Ovary (tissue), 10 donors: ENCODE measurements at places on chromosomes 2 and 18. TPM values are rescaled to one million over a fixed set of nuclear protein-coding genes. Genes with fewer than 3 reads are reported as not detected.

DNA sequence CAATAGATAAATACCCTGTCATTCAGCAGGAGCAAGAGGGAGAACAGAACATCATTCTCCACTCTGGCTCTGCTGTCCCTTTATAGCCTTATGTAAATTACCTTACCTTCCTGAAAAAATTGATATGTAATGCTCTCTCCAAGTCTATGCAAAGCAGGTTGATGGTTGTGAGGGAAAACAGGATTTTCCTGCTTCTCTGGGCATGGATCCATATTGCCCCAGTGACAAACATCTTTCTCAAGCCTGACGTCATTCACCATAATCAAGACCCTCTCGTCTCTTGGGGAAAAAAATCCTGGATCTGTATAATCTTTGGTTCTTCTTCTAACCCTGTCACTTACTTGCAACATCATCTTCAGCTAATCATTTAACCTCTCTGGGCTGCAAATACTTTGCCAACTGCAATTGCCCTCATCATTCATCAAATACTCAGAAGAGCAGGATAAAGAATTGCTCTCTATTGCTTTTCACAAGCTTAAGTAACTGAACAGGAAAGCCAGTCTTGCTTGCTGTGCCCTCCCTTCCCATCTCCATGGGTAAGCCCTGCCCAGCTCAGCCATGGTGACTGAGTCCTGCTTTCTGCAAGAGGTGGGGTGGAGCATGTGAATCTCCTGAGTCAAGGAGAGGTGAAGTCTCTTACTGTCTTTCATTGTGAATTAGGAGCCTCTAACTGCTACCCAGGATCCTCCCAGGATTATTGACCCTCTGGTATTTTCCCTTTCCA is 123.7 kb upstream of the KLF7 start:
- DNase-seq = no peak

DNA sequence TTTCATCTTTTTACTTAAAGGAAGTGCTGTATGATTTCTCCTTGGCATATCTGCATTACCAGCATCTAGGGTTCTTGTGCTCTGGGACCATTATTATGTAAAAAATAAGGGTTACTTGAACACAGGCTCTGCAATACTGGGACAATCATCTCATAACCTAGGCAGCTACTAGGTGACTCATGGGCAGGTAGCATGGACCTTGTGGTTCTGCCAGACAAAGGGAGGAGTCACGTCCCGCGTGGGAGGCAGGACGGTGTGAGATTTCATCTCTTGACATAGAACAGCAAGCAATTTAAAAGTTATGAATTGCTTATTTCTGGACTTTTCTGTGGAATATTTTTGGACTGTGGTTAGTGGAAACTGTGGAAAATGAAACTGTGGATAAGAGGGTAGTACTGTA is 34.1 kb downstream of the ASAP2 start:
- no peak for DNase-seq

DNA sequence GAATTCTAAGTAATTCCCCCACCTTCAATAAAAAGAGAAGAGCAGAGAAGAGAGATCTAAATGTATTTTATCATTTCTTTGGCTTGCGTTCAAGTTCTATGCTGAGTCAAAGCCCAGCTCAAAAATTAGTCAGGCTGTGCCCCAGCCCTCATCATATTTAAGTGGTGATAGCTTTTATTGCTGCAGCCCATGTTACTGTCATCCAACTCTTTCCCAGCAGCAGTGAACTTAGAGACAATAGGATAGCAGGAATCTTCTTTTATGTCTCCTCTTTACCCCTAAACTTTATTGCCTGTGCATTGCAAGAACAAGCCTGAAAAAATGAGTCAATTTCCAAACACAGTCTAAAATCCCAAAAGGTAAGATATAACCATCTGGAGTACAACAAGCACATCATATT is 1599.3 kb upstream of the PIK3C3 start:
- no peak for DNase-seq

DNA sequence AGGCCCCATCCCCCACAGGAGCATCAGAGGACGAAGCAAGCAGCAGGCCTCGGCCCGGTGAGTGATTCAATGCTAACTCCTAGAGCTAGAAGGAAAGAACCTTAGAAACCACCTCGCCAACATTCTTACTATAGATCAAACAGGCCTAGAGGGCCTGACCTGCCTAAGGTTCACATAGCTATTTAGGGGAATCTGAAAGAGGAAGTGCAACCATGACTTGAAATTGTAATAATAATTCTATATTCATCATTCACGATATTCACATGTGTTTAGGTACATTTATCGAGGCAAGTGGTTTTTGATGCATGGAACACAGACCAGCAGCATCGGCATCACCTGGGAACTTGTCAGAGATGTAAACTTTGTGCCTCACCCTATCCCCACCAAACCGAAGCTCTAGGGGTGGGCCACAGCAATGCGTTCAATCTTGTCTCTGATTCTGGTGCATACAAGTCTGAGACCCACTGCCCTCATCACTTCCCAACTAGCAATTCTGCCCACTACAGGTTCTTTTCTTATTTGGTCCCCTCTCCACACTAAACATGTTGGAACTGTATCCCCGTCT is 78.0 kb upstream of the DNMT3A start:
- DNase-seq = no peak

GRCh38 chr2:37379881-37380296 is 35.5 kb downstream of the QPCT start:
- DNase-seq = no peak

- no peak for DNase-seq
Measured at GRCh38 chr18:61850756-61851155, 42.1 kb downstream of the RNF152 start.

DNA sequence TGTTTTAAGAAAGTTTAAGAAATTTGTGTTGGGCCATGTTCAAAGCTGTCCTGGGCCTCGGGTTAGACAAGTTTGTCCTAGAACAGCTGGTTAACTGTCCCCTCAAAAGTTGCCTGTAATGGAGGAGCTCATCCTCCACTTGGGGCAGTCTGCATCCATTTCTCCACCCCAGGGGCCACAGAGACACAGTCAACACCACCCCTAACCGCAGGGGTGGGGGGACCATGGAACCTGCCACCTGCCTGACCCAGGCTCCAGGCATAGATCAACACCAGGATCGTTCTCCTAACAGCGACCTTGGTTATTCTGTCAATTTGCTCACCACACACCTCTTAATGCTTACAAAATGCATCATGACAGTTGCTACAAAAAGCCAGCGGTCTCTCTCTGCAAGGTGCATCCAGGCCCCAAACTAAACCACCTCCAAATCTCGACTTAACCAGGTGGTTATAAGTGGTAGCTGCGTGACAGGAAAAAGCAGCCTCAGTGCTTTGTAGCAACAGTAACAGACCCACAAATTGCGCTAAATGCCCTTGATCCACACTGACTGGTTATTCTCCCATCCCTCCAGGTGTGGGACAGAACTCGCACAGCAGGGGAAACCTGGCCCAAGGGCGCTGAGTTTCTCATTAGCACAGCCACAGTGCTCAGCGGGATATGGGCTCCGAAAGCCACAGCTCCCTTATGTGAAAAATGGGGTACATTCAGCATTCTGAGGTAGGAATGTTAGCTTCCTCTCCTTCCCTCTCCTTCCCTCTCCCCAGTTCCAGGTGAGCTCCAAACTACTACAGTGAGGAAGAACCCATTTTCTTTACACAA is 48.0 kb downstream of the HDLBP start:
- DNase-seq = no peak

DNA sequence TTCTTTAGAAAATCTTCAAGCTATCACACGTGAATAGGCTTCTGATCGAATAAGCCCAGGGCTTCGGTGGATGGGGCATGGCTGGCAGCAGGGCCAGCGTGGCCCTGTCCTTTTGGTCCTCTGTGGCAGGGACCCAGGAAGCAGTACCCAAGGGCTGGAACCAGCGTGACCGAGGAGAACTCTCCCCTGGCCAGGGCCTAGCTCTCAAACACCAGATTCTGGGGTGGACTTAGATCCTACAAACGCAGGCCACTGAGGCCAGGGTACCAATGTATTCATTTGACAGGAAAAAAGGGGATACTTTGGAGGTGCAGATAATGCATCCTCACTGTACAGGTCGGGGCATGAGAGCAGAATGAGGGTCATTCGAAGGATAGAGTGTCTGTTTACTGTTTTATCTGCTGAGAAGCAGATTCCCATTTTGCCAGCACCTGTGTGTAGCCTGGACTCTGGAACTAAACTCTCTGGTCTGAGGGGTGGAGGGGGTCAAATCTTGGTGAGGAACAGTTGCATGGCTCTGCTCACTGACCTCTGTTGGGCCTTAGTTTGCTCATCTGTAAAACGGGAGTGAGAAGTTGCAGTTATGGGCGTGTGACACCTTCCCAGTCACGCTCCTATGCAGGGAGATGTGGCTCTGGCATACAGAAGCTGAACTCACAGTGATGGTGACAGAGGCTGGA is 51.4 kb downstream of the SH3BP4 start:
- DNase-seq = no peak

DNA sequence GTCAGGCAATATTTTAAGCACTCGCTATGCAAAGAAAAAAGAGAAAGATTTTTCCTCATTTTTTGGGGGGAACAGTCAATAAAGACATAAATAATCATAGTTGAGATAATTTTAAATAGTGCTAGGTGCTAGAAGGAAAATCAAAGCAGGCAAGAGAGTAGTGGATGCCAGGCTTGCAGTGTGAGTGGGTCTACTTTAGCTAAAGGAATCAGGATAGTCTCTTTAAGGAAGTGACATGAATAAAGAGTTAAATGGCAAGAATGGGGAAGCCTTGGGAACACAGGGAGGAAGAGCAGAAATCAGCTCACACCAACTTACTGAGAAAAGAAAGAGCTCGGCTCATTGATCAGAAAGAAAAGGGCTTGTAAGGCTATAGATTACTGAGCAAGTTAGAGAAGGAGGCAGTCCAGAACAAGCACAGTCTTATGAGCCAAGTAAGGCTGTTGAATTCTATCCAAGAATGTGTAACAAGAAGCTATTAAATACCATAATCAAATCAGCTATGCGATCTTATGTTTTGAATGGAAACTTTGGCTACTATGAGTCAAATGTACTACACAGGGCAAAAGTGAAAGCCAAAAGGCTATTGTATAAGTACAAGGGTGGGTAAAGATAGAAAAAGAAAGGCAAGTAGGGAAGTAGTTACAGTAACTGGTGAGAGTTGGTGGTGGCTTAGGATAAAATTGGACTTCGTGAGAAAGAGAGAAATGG is 833.8 kb upstream of the PIK3C3 start:
- DNase-seq = no peak

DNA sequence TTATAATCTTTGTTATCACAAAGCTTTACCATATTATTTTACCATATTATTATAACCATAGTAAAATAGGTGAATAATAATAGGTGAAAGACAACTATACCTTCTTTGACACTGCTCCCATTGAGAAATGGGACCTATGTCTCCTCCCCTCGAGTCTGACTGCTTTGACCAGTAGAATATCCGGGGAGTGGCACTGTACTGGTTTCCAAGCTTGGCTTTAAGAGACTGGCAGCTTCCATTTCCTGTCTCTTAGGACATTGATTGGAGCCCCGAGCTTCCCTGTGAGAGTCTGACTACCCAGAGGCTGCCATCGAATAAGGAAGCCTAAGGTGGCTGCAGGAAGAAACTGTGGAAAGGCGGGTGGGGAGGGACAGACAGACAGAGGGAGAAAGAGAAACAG is 40.1 kb upstream of the PLEKHM3 start:
- no peak for DNase-seq

- DNase-seq = peak; percentile 94
Measured at GRCh38 chr2:237291138-237291792, 122.7 kb downstream of the COL6A3 start.

DNA sequence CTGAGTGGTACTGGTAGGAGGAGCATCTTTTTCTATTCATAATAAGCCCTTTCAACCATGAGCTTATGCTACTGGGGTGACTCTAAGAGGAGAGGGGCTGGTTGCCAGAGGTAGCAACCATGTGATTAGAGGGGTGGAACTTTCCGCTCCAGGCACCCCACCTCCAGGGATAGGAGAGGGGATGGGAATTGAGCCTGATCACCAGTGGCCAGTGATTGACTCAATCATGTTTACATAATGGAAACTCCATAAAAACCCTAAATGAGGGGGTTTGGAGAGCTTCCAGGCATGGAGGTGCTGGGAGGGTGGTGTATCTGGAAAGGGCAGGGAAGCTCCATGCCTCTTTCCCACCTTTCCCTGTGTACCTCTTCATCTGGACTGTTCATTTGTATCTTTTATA is 46.6 kb upstream of the RHOB start:
- DNase-seq = no peak

GRCh38 chr2:197500503-197501131 is 438 bp downstream of the HSPE1 start:
- no peak for DNase-seq

Gene POTEI
- not detected for total RNA-seq

Gene TMEM17
- total RNA-seq = 0.94 TPM

Gene MCEE
- total RNA-seq = 22.0 TPM

Gene ERBB4
- total RNA-seq = 0.25 TPM
